T47D (cell line): ENCODE measurements at places on chromosomes 4 and X.

DNA sequence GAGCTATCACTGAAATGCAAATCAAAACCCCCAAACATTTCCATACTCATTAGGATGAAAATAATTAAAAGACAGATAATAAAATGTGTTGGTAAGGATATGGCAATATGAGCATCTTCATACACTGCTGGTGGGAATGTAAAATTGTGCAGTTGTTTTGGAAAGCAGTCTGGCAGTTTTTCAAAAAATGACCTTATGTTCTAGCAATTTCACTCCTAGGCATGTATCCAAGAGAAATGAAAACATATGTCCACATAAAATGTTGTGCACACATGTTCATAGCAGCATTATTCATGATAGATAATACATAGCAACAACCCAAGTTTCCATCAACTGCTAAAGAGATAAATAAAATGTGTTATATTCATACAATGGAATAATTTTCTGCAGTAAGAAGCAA lies 14.8 kb upstream of the GPRASP2 start:
- no peak for DNase-seq

DNA sequence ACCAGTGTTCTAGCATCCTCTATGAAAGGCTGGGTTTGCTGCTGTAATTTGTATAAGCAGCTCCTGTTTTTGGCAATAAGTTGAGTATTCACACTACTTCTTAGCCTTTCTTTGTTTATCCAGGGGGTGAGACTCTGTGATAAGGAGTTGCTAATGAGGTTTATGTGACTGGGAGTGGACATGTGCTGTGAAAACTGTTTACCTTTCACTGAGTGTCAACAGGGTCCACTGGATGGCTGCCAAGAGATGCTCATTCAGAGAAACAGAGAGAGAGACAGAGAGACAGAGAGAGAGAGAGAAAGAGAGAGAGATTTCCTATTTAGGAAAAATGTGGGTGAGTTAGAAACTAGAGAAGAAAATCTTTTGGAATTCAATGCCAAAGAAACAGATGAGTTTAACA lies 233.9 kb downstream of the CHIC2 start:
- DNase-seq = no peak

DNA sequence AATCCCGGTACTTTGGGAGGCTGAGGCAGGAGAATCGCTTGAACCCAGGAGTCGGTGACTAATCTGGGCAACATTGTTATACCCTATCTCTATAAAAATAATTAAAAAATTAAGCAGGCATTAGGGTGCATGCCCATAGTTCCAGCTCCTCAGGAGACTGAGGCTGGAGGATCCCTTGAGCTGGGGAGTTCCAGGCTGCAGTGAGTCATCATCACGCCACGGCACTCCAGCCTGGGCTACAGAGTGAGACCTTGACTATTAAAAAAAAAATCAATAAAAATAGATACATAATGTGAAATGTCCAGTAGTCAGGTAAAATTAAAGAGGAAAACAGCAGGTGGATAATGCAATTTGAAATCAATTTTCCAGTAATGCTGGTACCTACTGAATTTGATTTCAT lies 14.6 kb downstream of the ADGRL3 start:
- DNase-seq = no peak

GRCh38 chr4:62571494-62571893 lies 1371.4 kb downstream of the ADGRL3 start:
- no peak for DNase-seq

DNA sequence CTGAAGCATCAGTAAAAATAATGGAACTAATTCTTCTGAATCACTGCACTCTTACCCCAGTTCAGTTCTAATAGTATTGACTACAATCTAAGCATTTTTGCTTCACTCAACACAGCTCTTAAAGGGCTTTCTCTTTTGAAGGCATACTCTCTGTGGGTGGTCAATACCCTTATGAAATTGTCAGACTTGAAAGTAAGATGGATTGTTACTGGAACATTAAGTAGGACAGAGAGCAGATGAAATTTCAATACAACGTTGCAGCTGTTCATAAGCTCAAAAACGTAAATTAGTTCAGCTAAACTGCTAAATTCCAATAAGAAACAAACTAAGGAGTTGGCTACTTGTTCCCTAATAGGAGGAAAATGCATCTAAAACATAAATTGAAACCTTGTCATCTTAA lies 352.3 kb upstream of the TENM3 start:
- no peak for DNase-seq

- no peak for DNase-seq
These were observed 37.2 kb downstream of the CNGA2 start for GRCh38 chrX:151771726-151772125.

DNA sequence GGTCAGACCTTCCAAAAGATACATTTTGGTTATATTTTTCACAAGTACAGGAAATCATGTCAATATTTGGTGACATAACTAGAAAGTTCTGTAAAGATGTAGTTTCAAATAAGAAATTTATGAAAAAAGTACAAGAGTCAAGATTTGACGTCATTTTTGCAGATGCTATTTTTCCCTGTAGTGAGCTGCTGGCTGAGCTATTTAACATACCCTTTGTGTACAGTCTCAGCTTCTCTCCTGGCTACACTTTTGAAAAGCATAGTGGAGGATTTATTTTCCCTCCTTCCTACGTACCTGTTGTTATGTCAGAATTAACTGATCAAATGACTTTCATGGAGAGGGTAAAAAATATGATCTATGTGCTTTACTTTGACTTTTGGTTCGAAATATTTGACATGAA lies 536 bp downstream of the UGT2B7 start:
- DNase-seq = no peak

GRCh38 chr4:102684610-102685052 lies 76.1 kb downstream of the MANBA start:
- no peak for DNase-seq

DNA sequence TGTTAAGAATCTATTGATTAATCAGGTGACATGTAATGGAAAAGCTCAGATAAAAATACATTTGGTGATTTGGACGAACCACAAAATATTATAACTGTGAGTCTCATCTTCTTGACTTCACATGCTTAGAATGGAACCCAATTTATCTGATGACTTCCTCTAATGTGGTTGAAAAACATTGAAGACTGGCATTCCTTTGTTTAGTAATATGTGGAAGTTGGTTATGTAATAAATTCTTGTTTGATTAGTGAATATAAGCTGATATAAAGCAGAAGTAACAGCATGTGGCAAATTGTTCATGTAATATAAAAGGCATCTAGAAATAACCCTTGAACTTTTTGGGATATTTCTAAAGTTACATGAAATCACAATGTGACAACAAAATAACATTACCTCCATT lies 9.7 kb downstream of the GIMD1 start:
- DNase-seq = no peak

- DNase-seq = no peak
These were observed 26.0 kb downstream of the AFM start for GRCh38 chr4:73507541-73507940.

GRCh38 chrX:77009691-77010090 lies 437.5 kb upstream of the FGF16 start:
- DNase-seq = no peak
